ENCODE measurements at places on chromosomes 2 and 18. TPM values are rescaled to one million over a fixed set of nuclear protein-coding genes. Genes with fewer than 3 reads are reported as not detected.

MC5R gene
- total RNA-seq = not detected

HES6 gene
- total RNA-seq = 64.7 TPM

SERPINB13 gene
- total RNA-seq = not detected

IL37 gene
- not detected for total RNA-seq

REG3G gene
- not detected for total RNA-seq

DIPK1C gene
- not detected for total RNA-seq

STARD6 gene
- total RNA-seq = not detected

MYOM1 gene
- total RNA-seq = 1.1 TPM

ALLC gene
- 0.16 TPM for total RNA-seq

PROM2 gene
- 14.2 TPM for total RNA-seq

MC4R gene
- not detected for total RNA-seq

DNA sequence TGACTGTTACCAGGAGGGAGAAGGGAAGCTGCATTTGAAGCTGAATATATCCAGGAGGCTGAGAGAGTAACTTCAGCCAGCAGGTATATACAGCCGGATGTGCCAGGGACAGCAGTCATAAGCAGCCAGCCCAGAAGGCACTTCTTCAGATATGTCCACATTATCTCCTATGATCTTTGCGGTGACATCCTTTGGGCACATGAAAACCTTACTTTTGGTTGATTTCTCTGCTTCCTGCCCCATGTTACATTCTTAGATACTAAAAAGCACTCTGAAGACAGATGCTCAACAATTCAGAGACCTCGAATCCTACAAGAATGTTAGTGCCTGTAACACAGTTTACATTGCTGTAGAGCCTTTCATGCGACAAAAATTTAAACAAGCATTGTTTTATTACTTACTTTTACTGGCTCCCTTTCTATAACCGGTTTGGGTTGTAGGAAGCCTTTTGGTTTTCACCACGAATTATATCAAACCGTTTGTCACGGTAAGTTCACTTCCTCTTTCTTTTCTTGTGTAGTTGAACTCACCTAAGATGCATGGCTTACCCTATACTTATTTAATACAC lies 50.3 kb upstream of the TLK1 start:
- no peak overlapping the region for H3K27ac ChIP-seq
- DNase-seq = no peak
- H3K4me3 ChIP-seq = no peak overlapping the region
- H3K27me3 ChIP-seq = no peaks in the 10 kb centered on the region
- H3K4me1 ChIP-seq = peaks cover 5% of the 10 kb centered on the region

GRCh38 chr2:42794271-42795046 lies 2.1 kb upstream of the HAAO start:
- H3K4me1 ChIP-seq = peaks cover 21% of the 10 kb centered on the region
- peaks cover 3% of the 10 kb centered on the region for H3K27me3 ChIP-seq
- peak overlapping the region; percentile 68 for H3K4me3 ChIP-seq
- H3K36me3 ChIP-seq = peaks cover 1% of the 10 kb centered on the region
- peak overlapping the region; percentile 67 for H3K27ac ChIP-seq
- DNase-seq = no peak

GRCh38 chr2:239550357-239550756 lies 149.5 kb upstream of the HDAC4 start:
- H3K36me3 ChIP-seq = no peaks in the 10 kb centered on the region
- H3K4me1 ChIP-seq = no peaks in the 10 kb centered on the region

GRCh38 chr2:116545286-116546068 lies 1269.0 kb upstream of the DDX18 start:
- H3K27me3 ChIP-seq = no peaks in the 10 kb centered on the region
- no peak overlapping the region for H3K27ac ChIP-seq
- no peaks in the 10 kb centered on the region for H3K4me1 ChIP-seq
- no peaks in the 10 kb centered on the region for H3K36me3 ChIP-seq
- no peak overlapping the region for H3K4me3 ChIP-seq
- DNase-seq = no peak

GRCh38 chr2:65846989-65847678 lies 414.7 kb upstream of the SPRED2 start:
- DNase-seq = no peak
- no peaks in the 10 kb centered on the region for H3K4me1 ChIP-seq
- no peak overlapping the region for H3K27ac ChIP-seq
- no peak overlapping the region for H3K4me3 ChIP-seq
- peaks cover 7% of the 10 kb centered on the region for H3K27me3 ChIP-seq

- no peak for DNase-seq
- peak overlapping the region; percentile 98 for H3K27ac ChIP-seq
- peaks cover 13% of the 10 kb centered on the region for H3K4me1 ChIP-seq
- peaks cover 13% of the 10 kb centered on the region for H3K36me3 ChIP-seq
These were observed 608 bp downstream of the PHOSPHO2 start for GRCh38 chr2:169694894-169695260.

DNA sequence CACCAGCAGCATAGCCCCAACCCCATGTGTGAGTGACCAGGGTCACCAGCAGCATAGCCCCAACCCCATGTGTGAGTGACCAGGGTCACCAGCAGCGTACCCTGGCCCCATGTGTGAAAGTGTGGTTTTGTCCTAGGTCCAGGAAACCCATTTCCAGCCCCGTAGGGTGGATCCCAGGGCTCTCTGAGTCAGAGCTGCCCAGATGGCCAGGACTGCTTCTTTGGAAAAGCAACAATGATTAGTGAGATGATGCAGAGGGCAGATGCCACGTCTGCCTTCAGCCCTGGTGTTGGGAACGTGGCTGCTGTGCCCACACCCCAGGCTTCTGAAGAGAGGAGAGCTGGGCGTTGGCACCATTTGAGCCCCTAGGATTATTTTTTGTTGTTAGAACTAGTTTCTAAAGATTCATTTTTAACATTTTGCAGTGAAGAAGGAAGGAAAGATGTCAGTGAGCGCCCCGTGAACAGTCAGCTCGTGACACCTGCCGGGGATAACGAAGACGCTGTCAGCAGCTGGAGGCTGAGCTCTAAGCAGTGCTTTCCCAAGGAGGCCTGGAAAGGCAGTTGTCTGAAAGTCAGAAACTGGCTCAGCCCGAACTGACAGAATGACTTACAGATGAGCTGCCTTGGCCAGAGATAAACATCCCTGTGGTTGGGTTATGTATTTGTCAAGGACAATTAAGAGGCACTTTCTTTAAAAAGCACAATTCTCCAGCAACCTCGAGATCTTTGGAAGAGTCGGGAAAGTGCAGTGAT lies 32.1 kb upstream of the KCNG2 start:
- peaks cover 15% of the 10 kb centered on the region for H3K27me3 ChIP-seq
- no peak overlapping the region for H3K27ac ChIP-seq
- no peak overlapping the region for H3K4me3 ChIP-seq
- H3K4me1 ChIP-seq = no peaks in the 10 kb centered on the region
- DNase-seq = no peak
- no peaks in the 10 kb centered on the region for H3K36me3 ChIP-seq

- no peak overlapping the region for H3K4me3 ChIP-seq
- no peaks in the 10 kb centered on the region for H3K27me3 ChIP-seq
- H3K4me1 ChIP-seq = no peaks in the 10 kb centered on the region
- no peaks in the 10 kb centered on the region for H3K36me3 ChIP-seq
- DNase-seq = no peak
These were observed 219.4 kb downstream of the NAPG start for GRCh38 chr18:10745219-10745618.

DNA sequence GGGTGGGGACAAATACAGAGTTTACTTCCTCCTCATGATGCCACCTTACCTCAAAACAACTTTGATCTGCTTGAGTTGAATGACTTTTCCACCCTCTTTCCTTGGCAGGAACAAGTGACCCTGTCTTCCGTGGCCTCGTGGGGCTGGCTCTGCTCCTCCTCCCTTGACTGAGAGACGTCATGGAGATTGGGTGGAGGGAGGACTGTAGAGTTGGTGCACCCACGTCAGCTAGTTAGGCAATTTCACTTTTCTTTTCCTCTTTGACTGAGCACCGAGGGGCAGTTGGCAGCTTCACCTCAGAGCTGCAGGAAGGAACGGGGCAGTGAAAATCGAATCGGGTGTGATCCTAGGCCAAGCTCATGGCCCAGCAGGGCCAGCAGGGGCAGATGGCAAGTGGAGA lies at the start of gene SP140:
Gene SP140 (plus strand): TSS at position 251 of the 400 bp plus-strand sequence. CDS start 109 bp downstream, at position 360.
- no peaks in the 10 kb centered on the region for H3K4me1 ChIP-seq
- H3K27ac ChIP-seq = no peak within 1 kb of the TSS
- H3K27me3 ChIP-seq = no peaks in the 10 kb centered on the region
- no peak within 1 kb of the TSS for H3K4me3 ChIP-seq

GRCh38 chr18:3472681-3473544 lies 22.9 kb downstream of the TGIF1 start:
- no peak overlapping the region for H3K27ac ChIP-seq
- H3K36me3 ChIP-seq = peaks cover 4% of the 10 kb centered on the region
- H3K4me3 ChIP-seq = no peak overlapping the region
- DNase-seq = no peak
- H3K27me3 ChIP-seq = no peaks in the 10 kb centered on the region
- H3K4me1 ChIP-seq = no peaks in the 10 kb centered on the region

GRCh38 chr2:232386490-232386739 lies 7.9 kb downstream of the ALPP start:
- peak overlapping the region; percentile 57 for H3K4me3 ChIP-seq
- peaks cover 86% of the 10 kb centered on the region for H3K27me3 ChIP-seq
- peak overlapping the region; percentile 87 for H3K27ac ChIP-seq
- H3K36me3 ChIP-seq = no peaks in the 10 kb centered on the region

- H3K27me3 ChIP-seq = no peaks in the 10 kb centered on the region
- DNase-seq = no peak
- H3K27ac ChIP-seq = peak overlapping the region; percentile 1
- peaks cover 17% of the 10 kb centered on the region for H3K4me1 ChIP-seq
These were observed 198.3 kb upstream of the NABP1 start for GRCh38 chr2:191479680-191480023.

DNA sequence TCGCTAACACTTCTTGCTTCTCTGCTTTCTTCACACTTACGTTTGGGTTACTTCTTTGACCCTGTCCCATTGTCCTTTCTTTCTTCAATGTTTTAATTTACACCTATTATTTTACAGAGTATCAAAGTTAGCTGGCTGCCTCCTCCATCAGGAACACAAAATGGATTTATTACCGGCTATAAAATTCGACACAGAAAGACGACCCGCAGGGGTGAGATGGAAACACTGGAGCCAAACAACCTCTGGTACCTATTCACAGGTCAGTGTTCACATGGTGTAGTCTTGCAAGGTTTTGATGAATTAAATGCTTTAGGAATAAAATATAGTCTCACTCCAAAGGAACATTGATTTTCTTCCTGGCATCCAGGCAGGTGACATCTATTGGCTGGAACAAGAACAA lies 919.0 kb downstream of the MBD2 start:
- no peaks in the 10 kb centered on the region for H3K4me1 ChIP-seq
- no peak overlapping the region for H3K4me3 ChIP-seq
- no peaks in the 10 kb centered on the region for H3K36me3 ChIP-seq
- no peak overlapping the region for H3K27ac ChIP-seq
- DNase-seq = no peak

GRCh38 chr2:222434204-222434603 lies 9.9 kb downstream of the SGPP2 start:
- peaks cover 17% of the 10 kb centered on the region for H3K36me3 ChIP-seq
- no peaks in the 10 kb centered on the region for H3K27me3 ChIP-seq
- H3K27ac ChIP-seq = peak overlapping the region; percentile 54

DNA sequence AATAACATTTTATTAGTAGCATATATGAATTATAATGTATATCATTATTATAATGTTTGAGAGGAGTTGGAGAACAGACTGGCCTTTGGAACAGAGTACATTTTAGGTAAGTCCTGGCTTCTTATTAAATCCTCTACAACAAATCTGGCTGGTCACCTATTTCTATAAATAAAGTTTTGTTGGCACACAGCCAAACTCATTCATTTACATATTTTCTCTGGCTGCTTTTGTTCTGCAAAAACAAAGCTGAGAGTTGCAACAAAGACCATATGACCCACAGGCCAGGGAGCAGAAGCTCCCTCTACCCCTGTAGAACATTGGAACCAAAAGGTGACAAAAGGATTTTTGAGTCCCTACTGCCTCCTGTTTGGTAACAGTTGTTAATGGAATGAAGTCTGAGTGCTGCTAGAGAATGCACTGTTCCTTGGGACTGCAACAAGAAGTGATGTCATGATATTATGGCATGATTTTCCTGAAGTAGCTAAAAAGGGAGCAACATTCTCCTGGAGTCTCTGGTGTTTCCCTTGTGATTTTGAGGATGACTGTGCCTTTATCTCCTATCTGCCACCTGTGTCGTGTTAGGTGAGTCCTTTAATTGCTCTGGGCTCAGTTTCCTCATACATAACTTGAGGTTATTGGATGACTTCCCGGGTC lies 22.0 kb upstream of the SP9 start:
- no peak for DNase-seq
- no peak overlapping the region for H3K4me3 ChIP-seq
- peaks cover 33% of the 10 kb centered on the region for H3K27me3 ChIP-seq
- no peak overlapping the region for H3K27ac ChIP-seq

Measured in progenitor cell of endocrine pancreas (in vitro differentiated cells).